CD4-positive, alpha-beta T cell treated with Interleukin-4 for 4 hours (primary cell): ENCODE measurements at places on chromosomes 6 and 20.

DNA sequence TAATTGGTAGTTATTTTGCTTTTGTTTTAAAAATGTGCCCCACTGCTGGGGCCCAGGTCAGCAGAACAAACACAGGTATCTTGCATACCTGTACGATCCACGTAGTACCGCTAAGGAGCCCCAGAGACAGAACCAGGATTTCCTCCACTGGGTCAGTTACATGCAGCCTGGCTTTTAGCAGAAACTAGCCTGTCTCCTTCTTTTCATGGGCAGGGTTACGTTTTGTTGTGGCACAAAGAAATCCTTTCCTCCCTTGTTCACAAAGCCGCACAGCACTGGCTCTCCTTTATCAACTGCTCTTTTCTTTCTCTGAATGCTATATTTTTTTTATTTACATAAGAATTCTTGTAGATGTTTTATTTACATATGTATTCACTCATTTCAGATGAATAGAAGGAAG lies 190.3 kb upstream of the POU3F2 start:
- no peak for DNase-seq

- DNase-seq, result no peak
Observed at GRCh38 chr6:113027780-113028179, 680.6 kb downstream of the RFPL4B start.

DNA sequence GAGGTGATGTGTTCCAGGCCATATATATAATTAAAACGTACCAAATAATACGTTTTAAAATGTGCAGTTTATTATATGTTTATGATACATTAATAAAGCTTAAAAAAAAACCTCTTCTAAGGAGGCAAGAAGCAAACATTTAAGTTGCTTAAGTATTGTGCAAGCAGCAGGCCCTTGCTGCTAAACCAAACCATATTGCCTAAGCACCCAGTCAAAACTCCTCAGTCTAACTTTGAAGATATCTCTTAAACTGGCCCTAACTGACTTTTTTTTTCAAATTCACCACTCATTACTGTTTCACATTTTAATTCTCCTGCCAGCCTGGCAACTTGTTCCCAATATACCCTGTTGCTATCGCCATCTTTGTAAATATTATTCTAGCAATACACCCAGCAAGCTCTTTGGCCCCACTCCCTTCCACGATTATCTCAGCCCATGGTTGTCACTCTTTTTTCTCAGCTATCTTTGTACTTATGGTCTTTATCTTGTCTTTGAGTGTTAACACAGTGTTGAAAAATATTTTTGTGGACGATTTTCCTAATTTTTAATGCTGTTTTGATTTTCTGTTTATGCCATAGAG lies 60.9 kb downstream of the C6orf58 start:
- no peak for DNase-seq

DNA sequence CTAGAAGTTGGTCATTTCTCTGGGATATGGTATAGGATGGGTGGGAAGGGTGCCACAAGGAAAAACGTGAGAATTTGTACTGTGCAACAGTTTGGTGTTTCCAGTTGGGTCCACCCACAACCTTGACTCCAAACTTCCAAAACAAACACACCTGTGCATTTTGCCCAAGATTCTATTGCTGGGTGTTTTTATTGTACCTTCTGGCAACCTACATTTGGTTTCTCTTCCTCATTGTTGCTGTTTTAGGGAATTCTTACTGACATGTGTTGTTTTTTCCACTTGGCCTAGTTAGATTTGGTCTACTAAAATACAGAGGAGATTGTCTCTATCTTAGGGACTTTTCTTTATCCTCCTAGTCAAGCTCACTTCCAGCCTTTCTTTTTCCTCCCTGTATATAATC lies 16.7 kb downstream of the TULP4 start:
- no peak for DNase-seq

GRCh38 chr20:19672498-19672897 lies 85.6 kb upstream of the RIN2 start:
- no peak for DNase-seq
